ENCODE measurements at places on chromosomes 7 and 10.
A peak's percentile ranks its signal among the peaks of the same experiment; 100 is the strongest.

GRCh38 chr10:24240041-24240751, 31.3 kb downstream of the KIAA1217 start:
- no peak for DNase-seq

- no peak for DNase-seq
These were observed 163.6 kb downstream of the NEURL1 start for GRCh38 chr10:103657061-103657591.

GRCh38 chr10:88982366-88982765, 8.2 kb upstream of the FAS start:
- DNase-seq: no peak

DNA sequence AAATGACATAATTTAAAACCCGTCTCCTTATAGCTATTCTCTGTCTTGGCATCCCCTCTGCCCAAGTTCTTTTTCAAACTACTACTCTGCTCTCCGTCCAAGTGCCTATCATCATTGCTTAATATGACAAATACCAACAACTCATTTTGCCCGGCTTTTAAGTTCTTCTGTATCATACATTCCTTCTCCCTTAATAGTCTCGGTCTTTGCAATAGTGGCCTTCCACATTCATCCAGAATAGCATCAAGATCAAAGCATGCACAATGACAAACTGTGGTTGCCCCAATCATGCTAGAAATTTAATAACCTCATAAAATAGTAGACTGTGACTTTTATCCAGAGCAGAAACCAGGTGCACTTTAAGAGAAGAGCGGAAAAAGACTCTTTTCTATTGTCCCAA, 198.9 kb downstream of the ETV1 start:
- no peak for DNase-seq

- no peak for DNase-seq
These were observed 84.7 kb downstream of the ARL5B start for GRCh38 chr10:18743926-18744325.

GRCh38 chr7:77349141-77349540, 67.0 kb downstream of the GSAP start:
- DNase-seq: no peak

GRCh38 chr7:140079121-140079536, 16.4 kb upstream of the PARP12 start:
- DNase-seq: no peak

GRCh38 chr10:79400146-79401004, 45.0 kb downstream of the ZCCHC24 start:
- DNase-seq: peak; percentile 73

DNA sequence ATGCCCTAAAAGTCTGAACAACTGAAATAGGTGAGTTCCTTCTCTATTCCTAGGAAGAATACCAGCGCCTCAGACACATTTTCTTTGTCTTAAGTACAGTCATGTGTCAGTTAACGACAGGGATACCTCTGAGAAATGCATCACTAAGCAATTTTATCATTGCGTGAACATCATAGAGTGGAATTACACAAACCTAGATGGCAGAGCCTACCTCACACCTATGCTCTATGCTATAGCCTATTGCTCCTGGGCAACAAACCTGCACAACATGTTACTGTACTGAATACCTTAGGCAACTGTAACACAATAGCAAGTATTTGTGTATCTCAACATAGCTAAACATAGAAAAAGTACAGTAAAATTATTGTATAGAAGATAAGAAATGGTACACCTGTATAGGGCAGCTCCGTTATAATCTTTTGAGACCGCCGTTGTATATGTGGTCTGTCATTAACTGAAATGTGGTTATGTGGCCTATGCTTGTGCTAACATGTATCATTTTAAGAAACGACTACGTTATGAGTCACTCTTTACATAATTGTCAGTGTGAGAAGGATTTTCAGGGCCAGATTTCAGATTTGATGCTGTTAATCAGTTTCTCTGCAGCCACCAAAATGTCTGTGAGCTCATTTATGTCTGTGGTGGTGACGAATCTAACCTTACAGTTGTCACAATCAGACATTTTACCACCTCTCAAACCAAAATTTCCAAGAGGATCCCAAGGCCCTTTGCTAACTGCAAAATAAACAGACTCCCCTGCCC, 66.1 kb upstream of the STK17A start:
- no peak for DNase-seq

- no peak for DNase-seq
These were observed 2.6 kb upstream of the PPP1R3A start for GRCh38 chr7:113921363-113921762.

DNA sequence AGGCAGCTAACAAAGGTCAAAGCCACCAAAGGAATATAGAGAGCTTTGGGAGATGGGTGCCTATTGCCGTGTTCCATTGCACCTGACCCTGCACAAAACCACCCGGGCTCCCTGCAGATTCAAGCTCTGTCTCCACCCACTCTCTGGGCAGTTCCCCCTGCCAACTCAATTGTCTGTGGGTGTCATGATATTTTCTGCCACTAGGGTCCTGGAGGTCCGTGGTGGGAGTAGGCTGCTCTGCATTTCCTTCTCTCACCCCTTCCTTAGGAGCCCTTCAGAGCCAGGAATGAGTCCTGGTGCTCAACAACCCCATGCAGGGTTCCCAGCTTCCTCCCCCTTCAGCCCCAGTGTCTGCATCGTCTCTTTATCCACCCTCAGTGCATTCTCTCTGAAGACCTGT, 34.1 kb downstream of the PNLIPRP2 start:
- DNase-seq: no peak

DNA sequence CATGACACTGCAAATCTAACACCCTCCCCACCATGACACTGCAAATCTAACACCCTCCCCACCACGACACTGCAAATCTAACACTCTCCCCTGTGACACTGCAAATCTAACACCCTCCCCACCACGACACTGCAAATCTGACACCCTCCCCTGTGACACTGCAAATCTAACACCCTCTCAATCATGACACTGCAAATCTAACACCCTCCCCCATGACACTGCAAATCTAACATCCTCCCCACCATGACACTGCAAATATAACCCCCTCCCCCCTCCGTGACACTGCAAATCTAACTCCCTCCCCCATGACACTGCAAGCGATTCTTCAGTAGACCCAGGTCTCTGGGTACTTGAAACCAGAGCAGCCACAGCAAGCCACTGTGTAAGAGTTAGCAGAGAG, 604.4 kb downstream of the DNAJB6 start:
- no peak for DNase-seq

DNA sequence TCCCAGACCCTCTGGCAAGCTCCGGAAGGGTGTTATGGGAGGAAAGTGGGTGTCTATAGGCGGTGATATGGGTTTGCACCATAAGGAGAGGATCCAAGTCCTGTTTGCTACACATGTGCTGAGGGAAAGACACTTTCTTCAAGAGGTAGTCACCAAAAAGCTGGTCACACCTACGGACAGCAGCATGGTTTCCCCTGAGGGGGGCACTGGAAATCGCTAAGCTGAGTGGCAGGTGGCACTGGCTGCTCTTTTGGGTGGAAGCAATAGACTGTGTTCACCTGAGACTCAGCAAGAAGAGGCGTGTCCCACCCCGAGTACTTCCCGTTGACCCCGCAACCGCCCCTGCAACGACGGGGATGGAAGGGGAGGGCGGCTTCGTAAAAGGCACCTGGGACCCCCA, 1.8 kb upstream of the FOXI2 start:
- no peak for DNase-seq

DNA sequence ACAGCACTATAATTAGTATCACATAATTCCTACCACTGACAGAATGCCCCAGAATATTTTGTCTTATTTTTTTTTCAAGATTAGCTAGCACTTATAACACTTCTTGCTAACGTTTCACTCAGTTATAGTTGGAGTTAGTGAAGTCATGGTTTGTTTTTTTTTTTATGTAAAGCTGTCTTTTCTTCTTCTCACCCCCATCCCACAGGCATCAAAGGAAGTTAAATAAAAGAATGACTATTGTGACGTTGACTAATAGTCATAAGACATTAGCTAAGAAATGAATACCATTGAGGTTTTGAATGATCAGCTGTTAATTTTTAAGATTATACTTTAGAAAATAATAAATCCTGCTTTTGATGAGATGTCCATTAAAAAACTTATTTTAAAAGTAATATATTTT, 498.3 kb downstream of the GFRA1 start:
- no peak for DNase-seq

DNA sequence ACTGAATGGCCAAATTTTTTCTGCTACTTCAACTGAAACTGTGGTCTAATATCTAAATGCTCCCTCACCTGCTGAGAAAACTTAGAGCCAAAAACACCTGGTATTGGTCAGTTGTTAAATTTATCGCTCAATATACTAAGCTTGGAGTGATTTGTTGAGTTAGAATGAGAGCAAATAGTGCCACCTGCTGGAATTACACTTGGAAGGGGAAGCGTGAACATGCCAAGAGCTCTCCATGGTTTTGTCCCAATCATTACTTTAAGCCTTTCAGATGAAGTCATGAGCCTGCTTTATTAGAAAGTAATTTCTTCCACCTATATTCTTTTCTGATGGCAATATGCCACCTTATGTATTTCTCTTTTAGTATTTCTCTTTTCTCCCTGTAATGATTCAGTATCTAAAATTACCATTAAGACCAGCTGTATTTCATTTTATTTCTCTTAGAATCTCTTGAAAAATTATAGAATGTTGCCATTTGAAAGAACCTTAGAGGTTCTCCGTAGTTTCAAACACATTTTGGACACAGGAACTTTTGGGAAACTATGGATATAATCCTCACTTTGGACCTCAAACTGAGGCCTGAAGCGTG, 447.8 kb upstream of the C7orf33 start:
- peak; percentile 47 for DNase-seq

- no peak for DNase-seq
These were observed 161.9 kb upstream of the PTER start for GRCh38 chr10:16274911-16275310.

DNA sequence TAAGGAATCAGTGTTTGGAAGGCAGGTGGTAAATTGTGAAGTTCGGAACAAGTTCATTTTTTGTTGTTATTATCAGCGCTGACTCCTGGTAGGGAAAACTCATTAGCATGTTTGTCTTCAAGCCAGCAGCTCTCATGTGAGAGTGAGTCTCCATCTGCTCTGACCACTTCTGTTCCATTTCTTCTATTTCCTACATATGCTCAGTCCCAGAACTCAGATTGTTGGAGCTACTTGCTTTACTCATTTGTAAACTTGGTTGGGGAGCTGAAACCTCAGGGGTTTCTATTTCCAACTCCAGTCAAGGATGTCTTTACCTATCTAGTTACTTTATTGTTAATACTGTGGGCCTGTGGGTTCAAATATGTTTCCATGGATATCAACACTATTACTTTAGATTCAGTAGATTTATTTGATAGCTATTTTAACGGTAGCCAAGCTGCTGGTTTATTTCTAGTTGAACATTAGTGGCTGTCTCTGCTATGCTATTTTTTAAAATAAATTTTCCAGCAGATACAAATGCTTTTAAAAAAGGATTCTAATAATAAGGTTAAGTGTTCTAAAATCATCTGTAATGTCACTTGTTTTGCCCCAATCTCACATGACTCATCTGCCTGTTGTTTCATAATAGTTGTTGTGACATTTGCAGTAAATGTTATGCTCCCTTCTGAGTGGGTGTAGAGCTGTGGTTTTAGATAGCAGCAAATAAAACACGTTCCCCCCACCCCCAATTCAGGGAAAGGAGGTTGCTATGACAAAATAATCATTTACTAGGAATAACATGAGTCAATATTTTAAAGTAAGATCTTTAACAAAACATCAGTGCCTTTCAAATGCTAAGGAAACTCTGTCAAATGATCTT, 143.3 kb downstream of the HDAC9 start:
- no peak for DNase-seq

DNA sequence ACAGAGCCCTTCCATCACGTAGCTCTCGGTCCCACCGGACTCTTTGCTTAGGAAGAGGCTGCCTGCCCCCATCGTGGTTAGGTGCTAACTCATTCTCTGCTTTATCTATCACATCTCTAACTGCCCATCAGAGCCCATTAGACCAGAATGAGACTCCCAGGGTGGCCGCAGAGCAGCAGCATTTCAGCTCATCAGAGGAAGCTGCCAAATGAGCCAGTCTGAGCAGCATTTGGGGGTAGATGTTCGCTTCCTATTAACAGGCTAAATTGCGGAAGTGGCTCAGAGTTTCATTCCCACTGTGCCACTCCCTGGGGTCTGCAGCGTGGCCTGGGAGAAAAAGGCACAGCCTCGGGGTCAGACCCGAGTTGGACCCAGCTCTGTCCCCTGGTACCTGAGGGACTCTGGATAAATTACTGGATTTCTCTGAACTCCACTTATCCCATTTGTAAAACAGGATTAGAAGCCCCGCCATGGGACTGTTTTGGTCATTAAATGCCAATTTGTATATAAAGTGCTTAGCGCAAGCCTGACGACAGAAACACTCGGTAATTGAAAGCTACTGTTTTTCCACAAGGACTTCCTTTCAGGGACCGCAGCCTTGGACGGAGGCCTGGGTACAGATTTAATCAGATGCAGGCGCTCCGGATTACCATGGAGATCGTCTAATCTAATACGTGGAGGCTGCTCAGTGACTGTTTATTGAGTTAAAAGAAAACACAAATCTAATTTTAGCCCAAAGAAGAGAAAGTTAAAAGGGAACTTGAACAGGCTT, 73.8 kb upstream of the PRLHR start:
- peak; percentile 65 for DNase-seq

- DNase-seq: no peak
These were observed 420.4 kb downstream of the DNAJB6 start for GRCh38 chr7:157757211-157757610.

DNA sequence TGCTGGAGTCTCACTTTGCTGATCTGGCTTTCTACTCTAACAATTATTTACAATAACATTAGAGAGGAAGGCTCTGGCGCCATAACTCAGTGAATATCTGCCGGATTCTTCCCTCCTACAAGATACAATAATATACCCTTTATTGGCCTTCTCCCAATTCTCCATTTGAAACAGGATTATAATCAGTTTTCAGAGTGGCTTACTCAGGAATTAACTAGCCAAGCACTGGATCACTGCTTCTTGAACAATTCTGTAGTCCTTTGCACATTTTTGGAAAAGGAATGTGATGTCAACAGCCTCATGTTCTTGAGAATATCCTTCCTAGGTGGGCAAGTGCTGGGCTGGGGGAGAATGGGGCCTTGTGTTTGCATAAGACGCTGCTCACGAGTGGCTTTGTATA, 125.9 kb downstream of the HIPK2 start:
- DNase-seq: no peak

GRCh38 chr10:52954407-52954806, 181.8 kb upstream of the MBL2 start:
- DNase-seq: no peak

GRCh38 chr10:117656385-117657367, 114.1 kb downstream of the EMX2 start:
- no peak for DNase-seq

DNA sequence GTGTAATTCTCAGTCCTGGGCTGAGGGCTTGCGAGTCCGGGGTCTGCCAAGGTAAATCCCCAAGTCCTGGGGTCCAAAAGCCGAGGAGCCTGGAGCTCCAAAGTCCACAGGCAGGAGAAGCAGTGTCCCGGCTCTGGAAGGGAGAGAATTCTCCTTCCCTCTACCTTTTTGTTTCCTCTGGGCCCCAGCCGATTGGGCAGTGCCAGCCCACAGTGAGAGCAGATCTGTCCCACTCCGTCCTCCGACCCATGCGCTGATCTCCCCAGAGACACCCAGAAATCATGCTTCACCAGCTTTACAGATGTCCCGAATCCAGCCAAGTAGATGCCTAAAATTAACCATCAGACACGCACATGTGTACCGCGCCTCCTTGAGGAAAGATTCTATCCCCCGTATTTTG, 8.1 kb upstream of the VIPR2 start:
- no peak for DNase-seq

Measured in head of caudate nucleus (tissue), 42 donors.